ENCODE measurements at places on chromosomes 1 and 21.

DNA sequence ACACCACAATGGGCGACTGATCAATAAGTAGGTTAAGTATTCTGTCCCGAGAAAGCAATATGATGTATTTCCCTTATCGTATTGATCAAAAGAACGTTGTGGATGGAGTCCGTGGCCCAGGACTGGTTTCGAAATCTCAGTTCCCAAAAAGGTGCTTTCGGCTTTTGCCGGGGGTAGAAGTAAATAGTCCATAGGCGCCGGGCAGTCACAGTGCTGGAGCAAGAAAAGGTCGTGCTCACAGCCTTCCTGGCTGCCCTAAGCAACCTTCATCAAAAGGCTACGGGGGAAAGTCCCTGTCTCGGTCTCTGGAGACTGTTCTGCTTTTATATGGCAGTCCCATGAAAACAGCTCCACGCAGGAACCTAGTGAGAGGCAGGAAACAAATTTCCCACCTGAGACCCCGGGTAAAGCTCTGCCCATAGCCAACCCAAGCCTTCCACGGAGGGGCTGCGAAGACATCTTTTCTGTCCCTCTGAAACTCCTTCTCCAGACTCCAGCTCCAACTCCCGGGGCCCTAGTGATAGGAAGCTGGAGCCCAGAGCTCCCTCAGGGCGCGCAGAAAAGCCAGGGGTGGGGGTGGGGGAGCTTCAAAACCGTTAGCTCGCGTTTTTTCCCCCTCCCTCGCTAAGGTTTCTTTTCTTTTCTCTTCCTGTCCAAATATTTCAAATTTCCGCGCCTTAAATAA is 7.0 kb downstream of the CDKN2C start:
- DNase-seq = peak; percentile 48

- no peak for DNase-seq
Measured at GRCh38 chr1:160539990-160540858, 17.2 kb upstream of the SLAMF6 start.

DNA sequence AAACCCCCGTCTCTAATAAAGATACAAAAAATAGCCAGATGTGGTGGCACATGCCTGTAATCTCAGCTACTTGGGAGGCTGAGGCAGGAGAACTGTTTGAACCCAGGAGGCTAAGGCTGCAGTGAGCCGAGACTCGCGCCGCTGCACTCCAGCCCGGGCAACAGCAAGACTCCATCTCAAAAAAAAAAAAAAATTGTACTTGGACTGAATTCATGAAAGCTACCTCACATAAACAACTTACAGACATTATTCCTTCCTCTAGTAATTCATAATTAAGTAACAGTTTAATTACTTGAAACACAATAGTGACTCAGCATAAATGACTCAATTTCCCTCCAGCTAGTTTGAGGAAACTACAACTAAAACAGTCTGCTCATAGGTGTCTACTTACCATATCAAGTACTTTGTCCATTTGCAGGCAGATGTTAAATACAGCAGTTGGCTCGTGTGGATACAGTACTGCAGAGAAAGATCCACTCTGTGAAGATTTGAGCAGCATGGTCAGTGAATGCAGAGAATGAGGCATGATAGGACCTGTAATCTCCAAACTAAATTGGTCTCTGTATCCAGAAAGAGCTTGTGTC is 9.4 kb downstream of the DONSON start:
- DNase-seq = peak; percentile 48

- DNase-seq = no peak
Measured at GRCh38 chr1:23644555-23644866, 47.1 kb upstream of the RPL11 start.

DNA sequence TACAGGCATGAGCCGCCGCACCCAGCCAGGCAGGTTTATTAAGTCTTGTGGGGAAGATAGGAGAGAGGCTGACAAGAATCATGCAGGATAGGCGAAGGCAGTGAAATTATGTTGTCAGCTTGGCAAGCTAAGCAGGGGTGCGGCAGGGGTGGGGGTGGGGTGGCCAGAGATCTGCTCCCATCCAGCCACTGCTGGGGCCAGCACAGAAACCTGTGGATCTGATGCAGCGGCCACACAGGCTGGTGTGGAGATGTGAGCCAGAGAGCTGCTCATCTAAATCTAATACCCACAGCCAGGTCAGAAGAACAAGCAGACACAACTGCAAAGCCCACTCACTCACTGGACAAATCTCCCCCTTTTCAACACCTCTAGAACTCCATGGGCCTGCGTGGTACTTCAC is 68.7 kb downstream of the KCTD3 start:
- DNase-seq = no peak

GRCh38 chr1:246564839-246565750 is 966 bp downstream of the TFB2M start:
- peak; percentile 13 for DNase-seq

- DNase-seq = no peak
Measured at GRCh38 chr1:168693197-168693871, 35.7 kb downstream of the DPT start.

- DNase-seq = no peak
Measured at GRCh38 chr1:99365545-99365944, 101.3 kb downstream of the PLPPR4 start.

Measured in MCF 10A (cell line).